ENCODE measurements at places on chromosomes 13 and 19.
A peak's percentile ranks its signal among the peaks of the same experiment; 100 is the strongest.

DNA sequence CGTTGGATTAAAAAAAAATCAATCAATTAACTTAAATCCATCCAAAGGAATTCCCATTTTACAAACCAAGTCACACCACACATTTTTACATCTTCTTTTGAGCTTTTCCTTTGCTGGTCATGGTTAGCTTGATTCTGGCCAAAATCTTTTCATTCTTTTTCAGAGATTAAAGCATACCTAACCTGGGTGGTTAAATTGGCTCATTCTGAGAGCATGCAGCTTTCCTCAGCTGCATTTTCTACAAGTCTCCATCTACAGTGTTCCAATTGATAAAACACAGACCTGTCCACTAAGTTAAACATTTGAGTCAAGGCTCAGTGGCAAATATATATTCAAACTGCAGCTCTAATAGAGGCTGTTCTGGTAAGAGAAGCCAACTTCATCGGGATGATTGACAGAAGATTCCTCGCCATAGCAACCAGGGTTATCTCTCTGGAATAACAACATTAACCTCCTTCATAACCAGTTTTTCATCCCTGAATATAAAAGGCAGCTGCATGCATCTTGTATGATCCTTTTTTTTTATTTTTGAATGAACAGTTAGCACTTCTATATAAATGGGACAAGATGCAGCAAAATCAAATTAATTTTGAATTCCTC, 106.2 kb downstream of the DNAJC15 start:
- no peak for DNase-seq

DNA sequence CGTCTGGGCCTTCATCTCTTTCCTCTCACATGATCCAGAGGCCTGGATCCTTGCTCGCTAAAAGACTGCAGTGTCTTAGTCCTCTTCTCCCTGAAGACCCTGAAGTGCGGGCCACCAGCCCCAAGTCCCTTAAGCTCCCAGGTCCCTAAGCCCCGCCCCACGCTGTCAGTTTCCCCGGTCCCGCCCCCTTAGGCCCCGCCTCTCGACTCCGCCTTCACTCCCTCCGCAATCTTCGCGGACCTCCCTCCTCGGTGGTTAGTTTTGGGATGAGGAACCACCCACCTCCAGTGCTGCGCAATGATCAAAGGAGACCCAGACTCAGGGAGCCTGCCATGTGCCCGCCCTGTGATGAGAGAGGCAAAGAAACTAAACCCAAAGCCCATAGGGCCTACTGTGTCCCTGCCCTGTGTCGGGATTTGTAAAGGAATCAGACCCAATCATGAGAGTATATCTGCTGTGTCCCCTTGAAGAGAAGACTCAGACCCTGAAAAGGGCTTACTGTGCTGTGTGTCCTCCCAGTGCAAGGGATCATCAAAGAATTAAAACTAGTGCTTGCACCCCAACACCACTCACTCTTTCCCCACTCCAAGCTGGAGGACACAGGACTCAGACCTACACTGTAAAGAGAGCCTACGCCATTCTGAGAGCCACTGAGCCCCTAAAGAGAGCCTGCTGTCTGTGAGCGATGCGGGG, 3.0 kb upstream of the COX6B1 start:
- DNase-seq: no peak

DNA sequence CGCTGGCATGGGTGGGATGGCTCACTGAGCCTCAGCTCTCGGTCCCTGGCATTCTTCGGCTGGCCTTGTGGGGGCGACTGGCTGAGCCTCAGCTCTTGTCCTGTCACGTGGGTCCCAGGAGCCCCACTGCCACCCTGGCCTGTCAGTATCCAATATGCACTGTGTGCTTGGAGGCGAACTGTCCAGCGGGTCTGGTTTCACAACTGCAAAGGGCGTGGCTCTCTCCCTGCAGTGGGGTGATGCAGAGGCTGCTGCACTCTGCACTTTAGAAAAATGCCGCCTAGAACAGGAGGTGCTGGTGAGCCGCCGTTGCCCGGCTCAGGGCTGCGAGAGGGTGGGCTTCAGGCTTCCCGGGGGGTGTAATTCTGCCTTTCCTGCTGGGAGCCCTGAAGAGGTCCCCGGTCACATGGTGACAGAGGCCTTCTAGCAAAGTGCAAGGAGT, 17.0 kb upstream of the TMEM255B start:
- DNase-seq: peak; percentile 72

DNA sequence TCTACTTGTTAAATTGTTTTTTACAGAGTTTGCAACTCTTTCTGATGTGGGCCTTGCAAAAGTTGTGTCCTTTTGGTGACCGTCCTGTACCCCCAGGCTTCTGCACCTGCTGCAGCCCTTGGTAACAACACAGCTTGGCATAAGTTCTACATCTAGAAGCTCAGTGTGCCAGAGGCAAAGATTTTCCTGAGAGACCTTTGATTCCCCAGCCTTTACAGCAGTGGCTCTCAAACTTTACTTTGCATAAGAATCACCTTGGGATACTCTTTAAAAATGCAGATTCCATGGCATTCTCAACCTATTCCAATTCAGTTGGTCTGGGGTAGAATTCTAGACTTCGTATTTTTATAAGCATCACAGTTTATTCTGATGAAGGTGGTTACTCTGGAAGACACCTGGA, 260.9 kb downstream of the DCT start:
- no peak for DNase-seq

GRCh38 chr13:112767506-112768471, 78.0 kb downstream of the ATP11A start:
- no peak for DNase-seq

- peak; percentile 46 for DNase-seq
Measured at GRCh38 chr13:66937423-66937822, 292.7 kb downstream of the PCDH9 start.

GRCh38 chr13:79724348-79725103, 243.6 kb downstream of the NDFIP2 start:
- peak; percentile 4 for DNase-seq

DNA sequence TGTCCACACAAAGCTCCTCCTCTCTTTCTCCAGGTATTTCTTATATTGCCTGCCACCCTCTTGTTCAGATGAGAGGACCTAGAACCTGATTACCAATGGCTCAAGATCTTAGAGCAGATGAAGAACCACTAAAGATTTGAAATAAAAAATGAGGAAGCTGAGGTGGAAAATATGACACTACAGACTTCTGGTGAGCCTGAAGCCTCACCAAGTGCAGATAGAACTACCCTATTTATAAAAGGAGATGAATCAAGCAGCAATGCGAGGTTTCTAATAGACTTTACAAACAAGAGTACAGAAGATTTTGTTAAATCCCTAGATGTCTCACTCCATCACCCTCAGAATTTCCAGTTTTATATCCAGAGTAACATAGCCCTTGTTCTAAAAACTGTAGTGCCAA, 345.8 kb downstream of the TBC1D4 start:
- DNase-seq: peak; percentile 8

- DNase-seq: no peak
Measured at GRCh38 chr13:94329277-94329676, 150.2 kb downstream of the DCT start.

- DNase-seq: no peak
Measured at GRCh38 chr13:73011751-73012150, 47.1 kb upstream of the KLF5 start.

DNA sequence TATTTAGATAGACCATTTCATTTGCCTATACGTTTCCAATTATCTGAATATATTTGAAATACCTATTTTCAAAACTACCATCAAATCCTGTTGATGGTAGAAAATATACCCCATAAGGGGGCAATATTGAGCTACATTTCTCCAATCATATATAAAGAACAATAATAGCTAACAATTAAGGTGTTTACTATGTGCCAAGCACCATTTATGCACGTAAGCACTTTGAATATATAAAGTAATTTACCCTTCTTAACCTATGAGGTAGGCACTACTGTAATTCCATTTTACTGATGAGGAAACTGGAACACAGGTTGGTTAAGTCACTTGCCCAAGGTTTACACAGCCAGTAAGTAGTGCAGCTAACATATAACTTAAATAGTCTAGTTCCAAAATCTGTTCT, 79.2 kb downstream of the UBL3 start:
- DNase-seq: peak; percentile 16

GRCh38 chr13:107324416-107325204, 756.7 kb upstream of the ARGLU1 start:
- DNase-seq: no peak

- no peak for DNase-seq
Measured at GRCh38 chr13:21694831-21695230, 24.0 kb downstream of the FGF9 start.

GRCh38 chr19:35528218-35529038, at the start of gene SBSN:
TSS of gene SBSN (minus strand) at chr19:35528311. CDS start at chr19:35528281, 30 bp downstream.
- peak; percentile 71 for DNase-seq

DNA sequence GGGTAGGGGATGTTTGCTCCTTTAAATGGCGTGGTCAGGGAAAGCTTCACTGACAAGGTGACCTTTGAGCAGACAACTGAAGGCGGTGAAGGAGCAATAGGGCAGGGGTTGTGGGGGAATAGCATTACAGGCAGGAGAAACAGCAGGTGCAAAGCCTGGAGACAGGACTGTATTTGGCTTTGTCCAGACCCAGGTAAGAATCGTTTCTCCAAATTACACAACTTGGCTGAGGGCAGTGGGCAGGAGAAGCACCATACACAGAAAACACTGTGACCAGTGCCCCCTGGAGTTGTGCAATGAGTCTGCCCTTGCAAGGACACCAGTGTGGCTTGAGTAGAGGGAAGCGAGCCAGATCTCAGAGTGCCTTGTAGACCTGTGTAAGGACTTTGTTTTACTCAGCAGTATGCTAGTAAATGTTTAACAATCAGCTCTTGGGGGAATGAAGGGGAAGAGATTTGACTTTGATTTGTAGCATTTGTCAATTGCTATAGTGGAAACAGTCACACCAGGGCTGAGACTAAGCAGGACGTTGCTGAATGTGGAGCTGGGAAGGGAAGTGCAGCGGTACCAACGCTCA, 360.0 kb downstream of the DCT start:
- DNase-seq: no peak

DNA sequence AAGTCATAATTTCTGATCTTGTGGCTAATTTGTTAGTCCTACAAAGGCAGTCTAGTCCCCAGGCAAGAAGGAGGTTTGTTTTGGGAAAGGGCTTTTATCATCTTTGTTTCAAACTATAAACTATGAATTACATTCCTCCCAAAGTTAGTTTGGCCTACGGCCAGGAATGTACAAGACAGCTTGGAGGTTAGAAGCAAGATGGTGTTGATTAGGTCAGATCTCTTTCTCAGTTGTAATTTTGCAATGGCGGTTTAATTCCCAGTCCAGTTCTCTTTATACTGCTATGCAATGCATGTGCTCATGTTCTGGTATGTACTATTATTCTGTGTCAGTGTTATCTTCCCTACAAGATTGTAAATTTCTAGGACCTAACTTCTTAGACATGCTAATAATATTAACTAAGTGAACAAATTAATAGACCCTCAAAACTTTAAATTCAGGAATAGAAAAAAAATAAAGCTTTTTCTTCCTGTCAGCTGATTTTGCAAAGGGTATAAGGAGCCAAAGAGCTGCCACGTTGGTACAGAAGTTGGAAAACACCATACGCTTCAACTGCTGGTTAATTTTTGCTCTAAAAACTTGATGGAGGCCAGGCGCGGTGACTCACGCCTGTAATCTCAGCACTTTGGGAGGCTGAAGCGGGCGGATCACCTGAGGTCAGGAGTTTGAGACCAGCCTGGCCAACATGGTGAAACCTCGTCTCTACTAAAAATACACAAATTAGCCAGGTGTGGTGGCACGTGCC, 1.3 kb upstream of the DNAJC15 start:
- DNase-seq: no peak

DNA sequence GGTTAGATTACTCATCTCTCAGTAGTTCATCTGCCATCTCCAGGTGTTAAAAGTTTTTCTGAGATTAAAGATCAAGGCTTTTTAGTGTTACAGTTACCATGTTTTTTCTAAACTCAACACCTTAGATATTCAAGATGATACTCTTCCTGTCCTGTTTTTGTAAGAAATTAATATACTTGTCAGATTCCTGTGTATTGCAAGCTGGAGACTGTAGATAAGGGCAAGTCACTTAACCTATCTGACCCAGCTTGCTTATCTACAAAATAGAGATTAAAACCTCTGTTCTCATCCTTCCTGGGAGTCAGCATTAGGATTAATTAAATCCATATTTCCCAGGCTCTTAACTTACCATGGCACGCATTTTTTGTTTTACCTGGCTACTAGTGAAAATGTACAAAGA, 25.2 kb downstream of the SUGT1 start:
- no peak for DNase-seq

DNA sequence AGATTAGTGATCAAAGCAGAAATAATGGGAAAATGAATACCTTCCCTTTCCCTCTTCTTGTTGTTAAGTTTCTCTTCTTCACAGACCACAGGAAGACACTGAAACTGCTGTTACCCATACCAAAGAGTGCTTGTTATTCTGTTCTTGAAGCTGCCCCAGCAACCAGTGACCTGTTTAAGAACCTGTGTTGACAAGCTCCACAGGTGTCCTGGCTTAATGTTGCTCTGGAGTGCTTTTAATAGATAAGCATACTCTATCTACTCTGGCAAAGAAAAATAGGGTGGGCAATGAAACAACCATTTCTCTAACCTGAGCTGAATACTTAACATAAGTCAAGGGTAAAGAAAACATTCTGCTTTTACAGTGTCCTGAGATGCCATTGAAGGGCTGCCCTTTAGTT, 506.7 kb upstream of the GPC6 start:
- no peak for DNase-seq

DNA sequence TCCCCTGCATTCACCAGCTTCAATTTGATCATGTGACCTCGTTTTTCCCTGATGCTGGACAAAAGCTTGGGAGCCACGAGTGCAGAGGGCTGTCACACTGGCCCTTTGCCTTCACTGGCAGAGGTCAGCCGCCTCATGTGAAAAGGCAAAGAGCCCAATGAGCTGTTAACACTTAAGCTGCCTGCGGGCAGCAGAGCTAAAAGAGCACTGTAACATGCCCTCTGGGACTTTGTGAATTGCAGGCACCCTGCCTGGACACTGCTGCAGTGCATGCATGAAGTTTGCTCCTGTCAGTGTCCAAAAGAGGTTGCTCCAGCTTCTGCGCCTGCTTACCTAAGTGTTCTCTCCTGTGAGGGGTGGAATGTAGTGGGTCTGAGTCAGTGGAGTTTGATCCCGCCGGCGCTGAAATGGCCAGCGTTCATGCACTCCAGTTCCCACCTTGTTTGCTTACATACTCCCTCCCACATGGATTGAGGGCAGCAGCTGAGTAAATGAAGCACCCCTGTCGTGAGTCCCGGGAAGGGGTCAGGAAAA, 193.7 kb downstream of the RFC3 start:
- no peak for DNase-seq

- DNase-seq: peak; percentile 65
Measured at GRCh38 chr13:67736646-67737420, 506.7 kb upstream of the PCDH9 start.

GRCh38 chr19:2449019-2449418, 7.7 kb downstream of the LMNB2 start:
- DNase-seq: peak; percentile 44

- no peak for DNase-seq
Measured at GRCh38 chr19:39967561-39967960, 3.4 kb upstream of the PSMC4 start.

- peak; percentile 11 for DNase-seq
Measured at GRCh38 chr13:110055089-110055488, 251.9 kb downstream of the COL4A1 start.

- peak; percentile 41 for DNase-seq
Measured at GRCh38 chr13:59318320-59318930, 845.3 kb downstream of the DIAPH3 start.

Measured in A172 (cell line).